OCI-M1 (cell line): ENCODE measurements at places on chromosomes 16 and 17.

- DNase-seq = no peak
Measured at GRCh38 chr17:58377093-58377601, 25.1 kb upstream of the SUPT4H1 start.

DNA sequence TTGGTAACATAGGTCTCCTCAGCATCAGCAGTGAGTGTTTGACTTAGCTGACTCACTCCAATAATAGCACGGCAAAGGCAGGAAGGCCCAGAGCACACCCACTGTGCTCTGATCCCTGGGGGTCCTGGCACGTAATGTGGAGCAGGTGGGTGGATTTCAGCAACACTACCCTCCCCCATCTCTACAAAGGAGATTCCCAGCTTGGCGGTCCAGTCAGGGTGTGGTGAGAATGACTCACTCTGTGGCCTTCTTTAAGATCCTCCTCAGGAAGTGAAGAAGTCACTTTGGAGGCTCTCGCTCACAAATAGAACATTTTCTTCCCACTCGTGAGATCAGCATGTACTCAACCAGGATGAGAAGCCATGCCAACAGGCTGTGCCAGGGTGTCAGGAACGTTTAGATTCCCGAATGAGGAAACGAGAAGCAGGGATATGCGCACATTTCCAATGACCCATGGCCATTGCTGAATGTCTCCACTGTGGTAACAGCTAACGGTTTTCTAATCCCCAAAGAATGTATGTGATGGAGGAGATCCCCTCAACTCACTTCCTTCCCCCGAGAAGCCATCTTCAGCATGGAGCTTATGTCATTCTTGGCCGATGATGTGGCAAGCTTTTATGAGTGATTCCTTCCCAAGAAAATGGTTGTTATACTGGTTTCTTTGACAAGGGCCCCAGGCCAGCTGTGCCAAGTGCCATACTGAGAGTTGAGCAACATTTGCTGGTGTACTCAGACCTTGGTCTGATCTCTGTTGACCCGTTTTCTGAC is 365.2 kb downstream of the C16orf95 start:
- peak; percentile 18 for DNase-seq

DNA sequence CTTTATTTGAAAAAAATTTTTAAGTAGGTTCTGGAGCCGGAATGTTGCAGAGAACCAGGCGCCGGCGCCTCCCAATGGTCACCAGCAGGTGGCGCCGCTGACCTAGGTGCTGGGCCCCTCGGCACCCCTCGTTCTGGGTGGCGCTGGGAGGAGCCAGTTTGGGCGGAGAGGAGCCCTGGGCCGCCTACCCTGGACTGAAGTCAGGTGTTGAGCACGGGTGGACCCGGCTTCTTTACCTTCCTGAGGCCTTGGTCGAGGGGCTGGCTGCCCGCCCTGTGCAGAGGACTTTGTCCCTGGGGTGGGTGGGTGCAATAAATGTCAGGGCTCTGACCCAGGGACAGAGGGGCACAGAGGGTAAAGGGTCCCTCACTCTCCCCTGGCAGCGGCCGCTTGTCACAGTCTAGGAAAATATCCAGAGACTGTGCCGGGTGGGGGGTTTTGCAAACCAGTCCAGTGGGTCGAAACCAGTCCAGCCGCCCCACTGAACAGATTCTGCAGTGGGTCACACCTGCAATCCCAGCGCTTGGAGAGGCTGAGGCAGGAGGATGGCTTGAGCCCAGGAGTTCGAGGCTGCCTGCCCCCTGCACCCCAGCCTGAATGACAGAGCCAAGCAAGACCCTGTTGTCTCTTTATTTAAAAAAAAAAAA is 30.1 kb upstream of the TNFRSF13B start:
- peak; percentile 71 for DNase-seq

DNA sequence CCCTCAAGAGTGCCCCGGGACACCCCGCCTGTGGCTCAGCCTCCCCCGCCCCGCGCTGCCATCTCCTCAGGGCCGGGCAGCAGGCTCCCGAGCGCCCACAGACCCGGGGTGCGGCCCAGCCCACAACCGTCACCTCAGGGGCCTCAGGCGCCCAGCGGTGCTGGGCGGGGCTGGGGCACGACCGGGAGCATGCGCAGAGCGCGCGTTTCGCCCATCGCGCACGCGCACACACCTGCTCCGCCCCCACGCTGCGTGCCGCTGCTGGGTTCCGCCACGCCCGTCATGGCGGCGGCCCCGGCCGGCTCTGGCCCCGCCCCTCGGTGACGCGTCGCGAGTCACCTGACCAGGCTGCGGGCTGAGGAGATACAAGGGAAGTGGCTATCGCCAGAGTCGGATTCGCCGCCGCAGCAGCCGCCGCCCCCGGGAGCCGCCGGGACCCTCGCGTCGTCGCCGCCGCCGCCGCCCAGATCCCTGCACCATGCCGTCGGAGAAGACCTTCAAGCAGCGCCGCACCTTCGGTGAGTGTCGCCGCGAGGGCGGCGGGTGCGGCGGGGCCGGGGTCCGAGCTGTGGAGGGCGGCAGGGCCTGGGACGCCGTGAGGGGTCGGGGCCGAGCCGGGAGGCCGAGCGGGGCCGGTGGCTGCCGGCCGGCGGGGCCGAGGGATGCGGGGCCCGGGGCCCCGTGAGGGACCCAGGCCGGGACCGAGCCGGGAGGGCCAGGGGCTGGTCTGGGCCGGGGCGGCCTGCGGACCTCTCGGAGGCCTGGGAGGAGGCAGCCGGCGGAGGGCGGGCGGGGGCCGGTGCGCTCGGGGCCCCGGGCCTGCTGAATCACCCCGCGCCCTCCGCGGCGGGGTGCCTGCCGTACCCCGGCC is at the start of gene MAP1LC3B:
Gene MAP1LC3B (plus strand): TSS at position 387 of the 871 bp plus-strand sequence. CDS start 92 bp downstream, at position 479.
- peak; percentile 98 for DNase-seq

GRCh38 chr16:11257131-11257938 is 1.3 kb upstream of the SOCS1 start:
- peak; percentile 92 for DNase-seq

DNA sequence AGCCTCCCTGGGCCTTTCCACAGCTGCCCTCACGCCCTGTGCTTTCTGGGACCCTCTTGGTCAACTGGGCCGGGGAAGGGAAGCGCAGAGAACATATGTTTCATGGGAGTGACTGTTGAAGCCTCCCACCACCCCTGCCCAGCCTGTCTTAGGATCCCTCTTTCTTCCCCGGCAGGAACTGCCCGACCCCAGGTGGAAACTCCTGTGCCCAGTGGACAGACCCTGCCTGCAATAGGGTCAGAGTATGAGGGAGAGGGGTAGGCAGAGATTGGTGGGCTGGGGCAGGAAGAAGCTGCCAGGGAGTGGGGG is 10.5 kb downstream of the HEXIM2 start:
- DNase-seq = no peak

DNA sequence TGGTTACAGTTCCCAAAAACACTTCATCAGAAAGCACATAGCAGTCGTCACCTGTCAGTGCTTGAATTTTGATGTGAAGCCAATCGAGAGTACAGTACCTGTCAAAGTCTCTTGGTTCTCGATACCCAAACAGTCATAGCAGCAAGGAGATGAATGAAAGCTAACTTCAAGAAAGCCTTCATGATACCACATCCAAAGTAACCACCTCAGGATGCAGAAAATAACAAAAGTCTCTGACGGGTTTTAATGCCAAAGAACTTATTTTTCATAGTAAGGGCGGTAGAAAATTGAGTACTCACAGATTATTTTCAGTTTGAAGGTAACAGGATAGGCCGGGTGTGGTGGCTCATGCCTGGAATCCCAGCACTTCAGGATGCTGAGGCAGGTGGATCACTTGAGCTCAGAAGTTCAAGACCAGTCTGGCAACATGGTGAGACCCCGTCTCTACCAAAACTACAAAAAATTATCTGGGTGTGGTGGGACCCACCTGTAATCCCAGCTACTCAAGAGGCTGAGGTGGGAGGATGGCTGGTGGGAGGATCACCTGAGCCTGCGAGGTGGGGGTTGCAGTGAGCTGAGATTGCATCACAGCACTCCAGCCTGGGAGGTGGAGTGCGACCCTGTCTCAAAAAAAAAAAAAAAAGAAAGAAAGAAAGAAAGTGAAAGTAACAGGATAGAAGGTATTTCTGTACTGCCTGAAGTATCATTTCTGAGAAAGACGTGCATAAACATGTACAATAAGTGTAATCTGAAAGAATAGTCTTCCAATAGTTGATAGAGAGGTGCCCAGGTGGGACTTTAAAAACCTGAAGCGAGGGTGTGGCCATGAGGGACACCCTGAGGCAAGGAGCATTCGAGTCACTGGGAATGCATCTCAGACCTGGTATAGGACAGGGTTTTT is 15.4 kb downstream of the MFSD11 start:
- DNase-seq = peak; percentile 47

- DNase-seq = no peak
Measured at GRCh38 chr16:68377667-68378393, 67.0 kb downstream of the PRMT7 start.

DNA sequence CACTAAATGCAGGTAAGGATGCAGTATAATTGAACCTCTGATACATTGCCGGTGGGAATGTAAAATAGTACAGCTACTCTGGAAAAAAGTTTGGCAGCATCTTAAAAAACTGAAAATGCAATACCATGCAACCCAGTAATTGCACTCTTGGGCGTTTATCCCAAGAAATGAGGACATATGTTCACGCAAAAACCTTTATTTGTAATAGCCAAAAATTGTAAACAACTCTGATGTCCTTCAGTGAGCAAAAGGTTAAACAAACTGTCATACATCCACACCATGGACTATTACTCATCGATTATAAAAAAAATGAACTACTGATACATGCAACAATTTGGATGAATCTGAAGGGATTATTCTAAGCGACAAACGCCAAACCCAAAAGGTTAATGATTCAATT is 16.9 kb downstream of the SYNRG start:
- DNase-seq = no peak

DNA sequence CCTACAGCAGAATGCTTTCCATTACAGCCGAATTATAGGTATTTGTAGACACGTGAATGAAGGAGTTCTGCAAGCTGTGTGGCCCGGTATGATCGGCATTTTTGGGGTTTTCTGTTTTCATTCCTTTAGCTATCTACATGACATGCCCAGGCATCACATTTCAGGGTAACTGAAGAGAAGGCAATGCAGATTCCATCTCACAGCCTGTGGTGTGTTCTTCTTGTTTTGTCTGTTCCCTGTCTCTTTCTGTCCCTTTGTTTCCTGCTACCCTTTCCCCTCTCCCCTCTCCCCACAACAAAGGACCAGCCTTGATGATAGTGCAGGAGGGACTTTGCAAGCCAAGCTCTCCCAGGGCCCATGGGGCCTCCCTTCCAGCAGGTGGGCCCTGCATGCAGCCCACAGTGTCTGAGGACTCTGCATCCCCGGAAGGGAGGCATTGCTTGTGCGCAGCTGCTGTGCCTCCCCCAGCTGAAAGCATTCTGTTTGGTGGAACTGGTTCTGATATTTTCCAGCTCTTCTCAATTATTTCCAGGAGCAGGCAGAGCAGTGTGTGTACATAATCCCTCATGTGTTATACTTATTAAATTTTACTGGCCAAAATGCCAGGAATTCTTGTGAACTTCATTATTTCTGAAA is 207.4 kb downstream of the RPTOR start:
- no peak for DNase-seq

DNA sequence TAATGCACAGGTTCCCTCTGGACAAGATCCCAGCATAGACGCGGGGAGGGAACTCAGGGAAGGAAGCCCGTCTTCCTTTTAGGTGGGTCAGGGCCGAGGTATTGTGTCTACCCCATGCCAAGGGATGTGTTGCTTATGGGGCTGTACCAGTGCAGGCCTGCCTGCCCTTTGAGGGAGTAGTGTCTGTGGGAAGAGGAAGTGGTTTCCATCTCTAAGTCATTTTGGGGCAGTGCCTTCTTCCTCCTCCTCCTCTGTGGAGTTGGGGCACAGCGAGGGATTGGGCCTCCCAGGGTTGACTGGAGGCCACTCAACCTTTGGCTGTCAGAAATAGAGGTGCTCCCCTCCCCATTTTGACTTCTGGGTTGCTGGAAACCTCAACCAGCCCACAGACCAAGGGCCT is 26.5 kb downstream of the GJD3 start:
- DNase-seq = peak; percentile 64

GRCh38 chr16:71569621-71570020 is 7.3 kb downstream of the TAT start:
- DNase-seq = no peak

DNA sequence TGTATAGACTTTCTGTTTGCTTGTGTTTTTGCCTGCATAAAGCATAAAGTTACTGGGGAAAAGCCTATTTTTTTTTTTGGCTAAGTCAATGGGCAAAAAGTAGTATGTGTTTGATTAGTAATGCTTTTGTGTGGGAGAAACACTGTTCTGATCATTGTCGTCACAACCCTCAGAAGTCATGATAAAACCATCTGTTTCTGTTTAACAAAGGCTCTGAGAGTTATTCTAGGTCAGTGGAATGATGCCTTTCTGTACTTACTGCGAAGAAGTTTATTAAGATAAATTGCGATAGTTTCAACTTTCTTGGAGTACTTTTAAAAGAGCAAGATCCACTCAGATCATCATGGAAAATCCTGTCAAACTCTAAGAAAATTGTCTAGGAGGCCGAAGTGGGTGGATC is 80.9 kb downstream of the PRKCA start:
- no peak for DNase-seq

DNA sequence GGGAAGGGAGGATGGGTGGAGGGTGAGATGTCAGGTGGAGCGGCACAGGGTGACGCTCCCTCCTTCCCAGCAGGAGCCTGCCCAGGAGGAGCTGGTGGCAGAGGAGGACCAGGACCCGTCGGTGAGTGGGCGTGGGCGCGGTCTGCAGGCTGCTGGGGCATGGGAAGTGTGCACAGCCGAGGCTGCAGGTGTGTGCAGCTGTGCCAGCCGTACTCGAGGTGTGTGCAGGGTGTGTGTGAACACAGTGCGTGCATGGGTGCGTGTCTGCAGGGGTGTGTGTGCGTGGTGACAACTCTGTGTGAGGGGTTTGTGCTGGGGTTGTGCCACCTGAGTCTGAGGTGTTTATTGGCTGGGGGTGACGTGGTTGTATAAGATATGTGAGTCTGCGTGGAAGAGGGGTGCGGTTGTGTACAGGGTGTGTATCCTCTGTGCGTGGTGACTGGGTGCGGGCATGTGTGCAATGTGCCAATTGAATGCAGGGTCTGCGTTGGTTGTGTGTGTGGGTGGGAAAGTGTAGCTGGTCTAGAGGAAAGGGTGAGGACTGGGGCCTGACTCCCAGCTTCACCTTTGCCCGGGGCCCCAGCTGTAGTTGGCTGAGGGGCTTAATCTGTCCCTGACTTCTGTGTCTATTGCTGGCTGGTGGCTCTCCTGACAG is 670 bp downstream of the TNFSF12 start:
- DNase-seq = no peak

- no peak for DNase-seq
Measured at GRCh38 chr16:51050377-51050706, 100.7 kb downstream of the SALL1 start.

- DNase-seq = no peak
Measured at GRCh38 chr17:82862737-82863382, 23.0 kb upstream of the ZNF750 start.

- DNase-seq = peak; percentile 23
Measured at GRCh38 chr17:39618246-39618913, 8.4 kb upstream of the PPP1R1B start.

DNA sequence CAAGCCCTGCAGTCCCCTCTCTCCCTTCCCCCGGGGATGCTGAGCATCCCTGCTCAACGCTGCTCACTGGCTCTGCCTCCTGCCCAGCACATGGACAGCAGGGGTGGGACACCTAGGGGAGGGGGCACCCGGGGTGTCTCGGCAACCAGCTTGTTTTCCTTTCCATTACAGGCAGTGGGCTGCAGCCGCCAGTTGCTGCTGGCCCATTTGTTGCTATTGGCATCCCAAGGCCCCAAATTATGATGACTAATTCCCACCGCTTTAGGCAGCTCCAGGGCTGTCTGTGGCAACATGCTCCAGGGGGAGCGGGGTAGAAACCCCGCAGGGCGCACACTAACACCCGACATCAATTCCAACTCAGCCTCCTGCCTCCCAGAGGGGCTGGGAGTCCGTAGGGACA is 4.9 kb downstream of the SDK2 start:
- DNase-seq = no peak

- no peak for DNase-seq
Measured at GRCh38 chr16:22063888-22064467, 28.4 kb upstream of the VWA3A start.
